ENCODE measurements at places on chromosomes 7 and 10. TPM values are rescaled to one million over a fixed set of nuclear protein-coding genes. Genes with fewer than 3 reads are reported as not detected.

Gene STOX1
- total RNA-seq = 0.19 TPM

Gene SPDYE1
- not detected for total RNA-seq

Gene ANKRD22
- total RNA-seq = 0.65 TPM

Gene ADK
- 56.2 TPM for total RNA-seq

Gene LLCFC1
- total RNA-seq = not detected

Gene INPP5F
- 12.9 TPM for total RNA-seq

Gene STAG3
- total RNA-seq = 121 TPM

Gene DBF4
- 65.4 TPM for total RNA-seq

Gene CALCR
- total RNA-seq = not detected

Gene ORAI2
- total RNA-seq = 42.2 TPM

Gene UCN3
- total RNA-seq = not detected

Gene PDK4
- not detected for total RNA-seq

Gene LGI1
- total RNA-seq = not detected

Gene LRRC18
- not detected for total RNA-seq

Gene CTAGE8
- 1.5 TPM for total RNA-seq

Gene ASZ1
- total RNA-seq = not detected

Gene AMZ1
- total RNA-seq = 0.34 TPM

Gene ZNF783
- 28.4 TPM for total RNA-seq

Gene DOCK1
- total RNA-seq = 0.35 TPM

Gene CACNA2D1
- 0.46 TPM for total RNA-seq

Gene ACSL5
- 54.5 TPM for total RNA-seq

Gene CDK14
- total RNA-seq = 1.7 TPM

Gene ATP6V0A4
- total RNA-seq = 0.38 TPM

Gene BICC1
- total RNA-seq = not detected

Gene GJC3
- total RNA-seq = 0.58 TPM

Gene CTNNA3
- total RNA-seq = 0.25 TPM

Gene GPR15LG
- total RNA-seq = not detected

Gene HELLS
- total RNA-seq = 120 TPM

Gene HOXA10
- total RNA-seq = 0.19 TPM

Gene GLI3
- total RNA-seq = 0.29 TPM

Gene ATE1
- total RNA-seq = 25.5 TPM

Gene GTF2IRD1
- total RNA-seq = 4.6 TPM

Gene NOS3
- 6.8 TPM for total RNA-seq

Gene TMED4
- total RNA-seq = 73.6 TPM

Gene CXCL12
- total RNA-seq = not detected

Gene PIK3CG
- total RNA-seq = 18.7 TPM
